ENCODE measurements at places on chromosomes 7 and 10.

DNA sequence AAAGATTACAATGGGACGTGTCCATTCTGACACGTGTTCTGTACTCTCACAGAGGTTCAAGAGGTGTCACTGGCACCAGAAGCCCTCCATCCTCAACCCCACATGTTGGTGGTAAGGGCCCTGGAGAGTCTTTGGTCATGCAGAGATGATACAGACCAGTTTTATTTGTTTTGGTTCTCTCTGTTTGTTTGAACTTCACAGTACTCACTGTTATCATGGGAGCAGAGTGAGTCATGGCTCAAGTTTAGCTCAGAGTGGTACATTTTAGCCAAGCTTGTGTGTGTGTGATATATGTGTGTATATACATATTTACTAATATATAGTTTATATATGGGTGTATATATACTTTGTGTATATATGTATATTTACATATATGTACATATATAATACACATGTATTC, 935.6 kb downstream of the GRID1 start:
- DNase-seq, result no peak

DNA sequence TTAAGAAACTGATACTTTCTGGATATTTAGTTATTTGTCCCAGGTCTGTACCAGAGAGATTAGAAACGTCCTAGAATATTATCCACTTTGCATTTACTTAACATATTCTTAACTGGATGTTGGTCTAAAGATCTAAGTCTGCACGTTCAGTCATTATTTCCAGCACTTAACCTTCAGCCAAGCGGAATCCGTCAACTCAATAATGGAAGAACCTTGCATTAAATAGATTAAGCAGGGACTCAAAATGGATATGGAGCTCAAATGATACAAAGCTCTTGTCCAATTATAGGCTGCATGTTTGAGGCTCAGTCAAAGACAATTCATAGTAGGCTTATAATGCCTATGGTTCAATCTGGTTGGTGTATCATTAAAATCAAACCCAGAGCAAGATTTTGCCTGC, 162.9 kb downstream of the SEMA3D start:
- DNase-seq, result no peak

- DNase-seq, result no peak
Observed at GRCh38 chr7:112887337-112887736, 97.1 kb upstream of the TMEM168 start.

DNA sequence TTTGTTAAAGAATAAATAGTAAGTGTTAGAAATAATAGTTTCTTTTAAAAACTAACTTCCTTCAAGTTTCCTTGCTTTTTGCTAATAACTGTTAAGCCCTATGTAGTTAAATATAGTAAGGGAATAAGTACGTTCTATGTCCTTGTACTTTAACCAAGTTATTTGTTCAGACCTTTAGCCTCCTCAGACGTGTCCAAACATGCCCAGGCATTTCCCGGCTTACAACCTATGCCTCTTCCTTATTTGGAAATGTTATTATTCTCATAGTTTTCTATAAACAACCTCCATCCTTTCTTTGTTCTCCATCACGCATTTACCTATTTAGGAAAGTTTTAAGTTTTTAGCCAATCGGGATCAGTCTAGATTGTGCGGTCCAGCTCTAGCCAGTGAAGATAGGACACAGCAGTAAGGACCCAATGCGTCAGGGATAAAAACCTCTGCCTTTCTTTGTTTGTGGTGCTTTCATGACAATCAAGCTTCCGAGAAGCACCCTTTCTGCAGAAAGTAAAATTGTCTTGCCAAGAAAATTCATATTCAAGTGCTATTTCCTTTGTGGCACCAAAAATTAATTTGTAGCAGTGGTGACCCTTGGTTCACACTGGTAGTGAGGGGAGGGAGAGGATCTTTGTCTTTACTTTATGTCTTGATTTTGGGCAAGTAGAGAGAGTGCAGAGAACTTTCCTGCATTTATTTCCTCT, 851.3 kb upstream of the POM121L12 start:
- DNase-seq, result no peak

DNA sequence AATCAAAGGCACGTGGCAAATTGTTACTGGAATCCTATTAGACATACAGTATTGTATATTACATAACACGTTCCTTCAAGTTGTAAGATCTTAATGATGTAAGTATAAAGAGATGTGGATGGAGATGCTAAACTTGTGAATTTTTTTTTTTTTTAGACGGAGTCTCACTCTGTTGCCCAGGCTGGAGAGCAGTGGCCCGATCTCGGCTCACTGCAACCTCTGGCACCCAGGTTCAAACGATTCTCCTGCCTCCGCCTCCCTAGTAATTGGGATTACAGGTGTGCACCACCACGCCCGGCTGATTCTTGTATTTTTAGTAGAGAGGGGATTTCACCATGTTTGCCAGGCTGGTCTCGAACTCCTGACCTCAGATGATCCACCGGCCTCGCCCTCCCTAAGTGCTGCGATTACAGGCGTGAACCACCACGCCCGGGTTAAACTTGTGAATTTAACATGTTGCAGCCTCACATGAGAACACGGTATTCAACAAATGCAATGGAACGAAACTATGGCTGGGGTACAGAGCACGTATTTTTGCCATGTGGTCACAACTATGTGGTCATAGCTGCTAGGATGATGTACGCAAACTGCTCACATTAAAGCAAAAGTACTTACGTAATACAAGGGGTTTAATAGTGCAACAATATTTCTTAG, 818 bp upstream of the SUPV3L1 start:
- DNase-seq, result no peak

GRCh38 chr10:110739811-110740271, 95.7 kb downstream of the RBM20 start:
- no peak for DNase-seq

- DNase-seq, result peak; percentile 53
Observed at GRCh38 chr7:158237672-158238335, 349.8 kb downstream of the PTPRN2 start.

GRCh38 chr10:24651923-24652322, 71.8 kb downstream of the ARHGAP21 start:
- DNase-seq, result no peak

DNA sequence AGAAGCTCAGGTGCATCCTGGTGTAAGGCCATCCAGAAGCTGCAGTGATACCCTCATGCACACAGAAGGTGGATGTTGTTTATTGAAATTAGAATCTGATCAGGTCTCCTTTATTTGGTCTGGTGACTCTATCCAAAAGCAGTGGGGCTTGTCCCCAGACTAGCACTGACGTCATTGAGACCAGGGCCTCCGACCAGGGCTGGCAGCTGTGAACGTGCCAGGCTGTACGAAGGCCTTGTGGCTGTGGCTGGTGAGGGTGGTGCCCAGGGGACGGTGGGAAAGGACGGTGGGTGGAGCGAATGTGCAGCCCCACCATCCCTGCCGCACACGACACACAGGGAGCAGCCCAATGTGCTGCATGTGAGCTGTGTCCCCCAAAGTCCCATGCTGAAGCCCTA, 160.0 kb downstream of the ADARB2 start:
- DNase-seq, result no peak

GRCh38 chr7:14233076-14233867, 243.8 kb upstream of the ETV1 start:
- DNase-seq, result no peak

DNA sequence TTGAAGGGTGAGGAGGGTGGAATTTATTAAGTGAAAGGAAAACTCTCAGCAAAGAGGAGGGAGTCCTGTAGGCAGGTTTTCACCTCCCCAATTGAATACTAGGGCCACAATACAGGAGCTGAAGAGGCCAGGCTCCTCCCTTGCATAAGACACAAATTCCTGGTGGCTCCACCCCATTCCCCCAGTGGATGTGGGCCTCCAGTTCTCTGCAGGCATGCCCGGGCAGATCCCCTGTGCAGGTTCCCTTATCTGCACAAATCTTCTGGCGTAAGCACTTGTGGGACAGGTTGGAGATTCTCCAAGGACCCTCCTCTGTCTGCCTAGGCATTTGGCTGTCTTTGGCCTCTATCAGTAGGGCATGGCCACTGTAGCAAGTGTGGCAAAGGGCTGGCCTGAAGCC, 847.1 kb upstream of the MBL2 start:
- DNase-seq, result no peak

GRCh38 chr7:33191340-33191739, 62.0 kb downstream of the BBS9 start:
- no peak for DNase-seq

GRCh38 chr10:63123727-63124362, 9.3 kb upstream of the NRBF2 start:
- DNase-seq, result no peak

DNA sequence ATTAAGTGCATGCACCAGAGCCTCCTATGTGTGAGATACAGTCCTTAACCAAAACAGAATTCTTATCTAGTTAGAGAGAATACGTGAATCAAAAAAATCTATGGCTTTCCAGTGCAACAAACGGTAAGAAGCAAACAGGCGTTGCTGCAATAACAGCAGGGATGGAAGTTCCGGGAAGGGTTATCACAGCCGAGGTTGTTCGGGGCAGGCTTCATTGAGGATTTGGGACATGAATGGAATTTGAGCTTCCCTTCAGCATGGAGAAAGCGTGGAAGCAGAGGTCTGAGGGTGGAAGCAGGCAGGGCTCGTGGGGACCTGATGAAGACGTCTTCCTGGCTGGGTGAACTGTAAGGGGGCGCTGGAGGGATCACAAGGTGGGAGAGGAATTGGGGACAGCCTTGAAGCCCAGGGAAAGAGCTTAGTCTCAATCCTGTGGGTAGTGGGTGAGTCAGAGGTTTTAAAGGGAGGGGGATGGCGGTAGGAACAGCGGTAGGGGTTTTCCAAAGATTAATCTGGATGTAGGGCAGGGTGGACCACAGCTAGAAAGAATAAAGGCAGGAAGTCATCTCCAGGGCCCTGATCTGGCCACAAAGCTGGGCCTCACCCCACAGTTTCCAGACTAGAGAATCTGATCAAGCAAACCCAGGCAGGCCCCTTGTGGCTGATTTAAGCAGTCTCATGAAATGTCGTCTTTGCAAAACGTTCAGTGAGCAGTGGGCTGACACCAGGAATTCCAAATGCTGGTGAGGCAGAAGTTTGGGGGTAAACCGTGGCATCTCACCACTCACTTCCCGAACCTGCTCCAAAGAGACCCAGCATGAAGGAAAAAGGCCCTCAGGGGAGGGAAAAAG, 65.1 kb downstream of the CALML3 start:
- DNase-seq, result no peak

- DNase-seq, result no peak
Observed at GRCh38 chr7:22865602-22865960, 42.9 kb upstream of the TOMM7 start.

DNA sequence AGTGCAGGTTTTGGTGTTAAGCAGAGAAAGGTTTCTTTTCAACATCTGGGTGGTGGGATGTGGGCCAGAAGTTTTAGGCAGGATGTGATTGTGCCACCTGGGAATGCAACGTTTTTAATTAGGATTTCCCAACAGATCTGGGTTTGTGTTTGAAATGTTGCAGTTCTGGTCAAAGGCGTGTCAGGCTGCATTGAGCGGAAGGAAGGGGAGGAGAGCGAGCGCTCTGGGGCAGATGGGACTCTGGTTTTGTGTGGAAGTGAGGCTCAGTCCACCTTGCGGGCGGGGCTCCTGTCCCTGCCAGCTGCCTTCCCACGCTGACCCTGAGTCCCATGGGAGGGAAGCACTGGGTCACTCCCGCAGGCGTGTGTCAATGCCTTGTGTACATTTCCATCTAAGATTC, 767.7 kb downstream of the KCNMA1 start:
- no peak for DNase-seq

DNA sequence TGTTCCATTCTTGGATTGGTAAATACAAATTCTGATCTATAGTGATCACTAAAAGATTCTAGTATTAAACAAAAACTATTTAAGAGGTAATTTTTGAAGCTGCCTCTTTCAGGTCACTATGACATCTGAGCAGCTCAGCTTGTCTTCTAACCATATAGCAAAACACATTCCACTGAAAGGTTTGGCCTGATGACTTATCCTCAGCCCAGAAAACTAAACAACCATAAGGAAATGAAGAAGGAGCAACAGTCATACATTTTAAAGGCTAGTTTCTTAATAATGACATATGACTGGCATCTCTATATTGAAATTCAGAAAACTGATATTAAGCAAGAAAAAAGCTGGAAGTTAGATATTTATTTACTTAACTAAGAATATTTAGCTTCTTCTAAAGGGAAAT, 24.6 kb downstream of the NT5C2 start:
- no peak for DNase-seq

DNA sequence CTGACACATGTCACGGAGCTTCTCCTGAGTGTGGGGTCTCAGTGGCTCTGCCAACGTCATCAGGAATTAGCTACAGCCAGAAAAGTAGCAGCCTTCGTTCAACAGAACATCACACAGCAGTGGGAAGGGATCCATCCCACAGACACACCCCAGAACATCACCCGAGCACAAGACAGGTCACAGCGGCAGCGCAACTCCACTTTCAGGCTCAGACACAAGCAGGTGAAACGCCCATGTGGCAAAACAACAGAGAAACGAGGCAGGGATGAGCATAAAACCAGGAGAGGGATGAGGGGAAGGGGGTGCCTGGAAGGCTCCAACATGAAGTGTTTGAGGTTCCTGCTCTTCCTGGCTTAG, 44.8 kb downstream of the CAMK2B start:
- no peak for DNase-seq

DNA sequence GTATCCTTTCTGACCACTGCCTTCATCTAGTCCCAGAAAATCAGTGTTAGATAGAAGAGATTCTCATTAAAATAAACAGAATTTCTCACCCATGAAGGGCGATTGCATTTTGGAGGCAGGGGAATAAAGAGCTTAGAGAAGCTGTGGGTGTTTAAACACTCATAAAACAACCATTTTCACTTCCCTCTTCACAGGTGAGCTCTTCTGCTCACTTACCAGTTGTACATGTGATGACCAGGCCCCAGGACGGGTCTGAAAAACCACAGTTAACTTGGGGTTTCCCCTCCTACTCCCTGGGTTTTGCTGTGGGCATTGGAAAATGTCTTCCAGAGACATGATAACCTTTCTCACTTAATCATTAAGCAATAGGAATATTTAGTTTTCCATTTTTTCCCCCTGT, 411.6 kb upstream of the DPP6 start:
- no peak for DNase-seq

DNA sequence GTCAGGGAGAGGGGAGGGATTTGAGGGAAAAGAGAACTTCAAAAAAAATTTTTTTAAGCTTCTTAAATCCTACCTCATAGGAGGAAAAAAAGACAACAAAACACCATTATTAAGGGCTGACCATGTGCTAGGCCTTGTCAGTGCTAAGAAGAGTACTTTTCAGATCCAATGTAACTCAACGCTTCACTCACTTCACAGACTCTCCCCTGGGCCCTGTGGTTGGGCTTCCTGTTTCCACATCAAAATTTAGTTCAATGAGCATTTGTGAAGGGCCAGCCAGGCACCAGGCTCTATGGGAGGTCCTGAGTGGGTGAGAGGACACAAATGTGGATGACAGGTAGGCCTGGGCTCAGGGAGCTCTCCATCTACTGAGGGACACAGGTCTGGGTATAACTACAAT, 249.8 kb downstream of the PTEN start:
- no peak for DNase-seq

All from DMS153 (cell line).